ENCODE measurements at places on chromosomes 2 and 18.

- DNase-seq, result no peak
Observed at GRCh38 chr2:169110916-169111315, 41.6 kb downstream of the DHRS9 start.

- no peak for DNase-seq
Observed at GRCh38 chr2:88561646-88562388, 65.4 kb downstream of the EIF2AK3 start.

DNA sequence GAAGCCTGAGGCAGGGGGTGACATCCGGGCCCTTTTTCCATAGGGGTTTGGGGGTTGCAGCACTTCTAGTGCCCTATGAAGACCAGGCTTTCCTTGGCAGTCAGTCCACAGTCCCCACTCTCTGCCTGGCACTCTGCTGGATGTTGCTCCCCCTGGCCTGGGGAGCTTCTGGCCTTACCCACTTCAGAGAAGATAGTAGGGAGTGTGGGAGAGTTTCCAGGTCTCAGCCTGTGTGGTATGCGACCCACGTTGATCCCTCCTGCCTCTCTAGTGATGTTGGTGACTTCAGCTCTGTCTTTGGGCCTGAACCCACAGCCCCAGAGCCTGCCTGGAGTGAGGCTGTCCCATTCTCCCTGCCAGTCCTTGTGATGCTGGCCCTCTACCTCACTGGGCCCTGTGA, 105.6 kb downstream of the STPG4 start:
- no peak for DNase-seq

- peak; percentile 53 for DNase-seq
Observed at GRCh38 chr18:68623342-68623741, 91.6 kb downstream of the TMX3 start.

GRCh38 chr2:158967731-158968395, 577 bp upstream of the TANC1 start:
- DNase-seq, result no peak

DNA sequence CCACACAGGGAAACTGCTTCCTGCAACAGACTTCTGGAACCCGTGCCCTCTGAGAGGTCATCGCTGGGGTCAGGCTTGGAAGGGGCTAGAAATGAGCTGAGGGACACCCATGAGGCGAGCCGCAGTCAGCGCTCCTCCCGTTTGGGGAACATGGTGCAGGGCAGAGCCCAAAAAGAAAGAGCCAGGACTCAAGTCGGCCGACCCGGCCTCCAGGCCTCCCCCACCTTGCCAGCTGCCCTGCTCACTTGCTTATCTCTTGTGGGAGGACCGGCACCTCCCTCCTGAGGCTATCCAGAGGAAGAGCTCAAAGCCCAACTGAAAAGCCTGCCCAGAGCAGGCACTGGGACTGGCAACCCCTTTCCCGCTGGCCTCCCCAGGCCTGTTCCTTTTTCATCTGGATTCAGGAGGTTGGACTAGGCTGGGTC, 43.6 kb downstream of the SCTR start:
- DNase-seq, result no peak

- no peak for DNase-seq
Observed at GRCh38 chr2:228916416-228917090, 354.5 kb downstream of the PID1 start.

GRCh38 chr2:234335661-234336228, 161.1 kb downstream of the ARL4C start:
- DNase-seq, result peak; percentile 79

DNA sequence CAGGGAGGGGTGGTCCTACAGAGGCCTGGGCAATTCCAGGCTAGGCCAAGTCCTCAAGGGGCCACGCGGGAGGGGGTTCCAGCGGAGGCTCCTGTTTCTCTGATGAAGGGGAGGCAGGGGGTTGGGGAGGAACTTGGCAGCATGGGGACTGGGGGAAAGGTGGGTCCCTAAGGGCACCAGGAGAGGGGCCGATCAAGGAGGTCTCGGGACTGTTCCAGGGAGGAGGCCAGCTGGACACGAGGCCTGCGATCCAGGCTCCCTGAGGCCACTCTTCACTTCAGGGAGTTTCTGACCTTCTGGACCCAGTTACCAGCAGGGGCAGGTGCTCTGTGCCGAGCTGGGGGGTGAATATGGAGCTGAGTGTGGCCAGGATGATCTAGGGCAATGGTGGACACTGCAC, 71.5 kb downstream of the ASB1 start:
- no peak for DNase-seq

DNA sequence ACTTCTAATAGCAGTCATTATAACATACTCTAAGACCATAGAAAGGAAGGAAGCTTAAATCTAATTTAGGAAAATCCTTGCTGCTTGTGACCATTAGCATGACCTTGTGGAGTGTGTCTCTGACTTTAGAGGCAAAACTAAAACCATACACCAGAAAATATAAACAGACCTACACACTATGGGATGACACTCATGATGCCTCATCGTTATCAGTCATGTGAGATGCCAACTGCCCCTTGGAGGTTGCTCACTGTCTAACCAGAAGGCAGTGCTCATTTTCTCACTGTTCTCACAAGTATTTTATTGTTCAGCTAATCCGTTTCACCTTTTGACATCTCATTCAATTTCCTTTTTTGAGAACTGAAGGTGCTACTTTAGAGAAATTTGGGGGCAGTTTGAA, 376.9 kb downstream of the RND3 start:
- DNase-seq, result no peak

- no peak for DNase-seq
Observed at GRCh38 chr2:128472789-128473174, 154.1 kb upstream of the HS6ST1 start.

GRCh38 chr2:23697256-23698075, 229.5 kb downstream of the ATAD2B start:
- no peak for DNase-seq

DNA sequence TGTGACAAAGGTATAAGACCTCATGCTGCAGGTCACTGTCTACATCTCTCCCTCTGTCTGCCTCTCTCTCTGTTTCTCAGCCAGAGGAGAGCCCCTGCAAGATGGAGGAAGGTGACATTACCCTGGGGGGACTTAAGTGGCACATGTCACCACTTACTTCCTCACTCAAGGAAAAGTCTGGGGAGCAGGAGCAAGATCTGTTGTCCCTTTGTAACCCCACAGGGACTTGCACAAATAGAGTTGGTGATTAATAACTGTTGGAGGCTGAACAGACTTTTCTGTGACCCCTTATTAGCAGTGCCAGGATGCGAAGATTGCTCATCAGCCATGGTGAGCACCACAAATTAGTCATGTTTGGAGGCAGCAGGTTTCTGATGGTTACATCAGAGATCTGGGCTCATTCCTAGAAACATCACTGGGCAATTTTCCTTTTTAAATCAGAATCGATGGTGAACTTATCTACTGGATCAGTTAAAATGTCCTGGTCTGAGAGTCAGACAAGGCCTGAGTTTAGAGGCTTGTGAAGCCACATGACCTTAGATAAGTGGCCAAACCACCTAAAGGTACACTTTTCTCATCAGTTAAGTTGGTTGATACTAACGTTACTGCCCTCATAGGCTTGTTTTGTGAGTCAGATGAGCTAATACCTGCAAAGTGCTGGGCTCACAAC, 81.2 kb upstream of the LTBP1 start:
- no peak for DNase-seq

DNA sequence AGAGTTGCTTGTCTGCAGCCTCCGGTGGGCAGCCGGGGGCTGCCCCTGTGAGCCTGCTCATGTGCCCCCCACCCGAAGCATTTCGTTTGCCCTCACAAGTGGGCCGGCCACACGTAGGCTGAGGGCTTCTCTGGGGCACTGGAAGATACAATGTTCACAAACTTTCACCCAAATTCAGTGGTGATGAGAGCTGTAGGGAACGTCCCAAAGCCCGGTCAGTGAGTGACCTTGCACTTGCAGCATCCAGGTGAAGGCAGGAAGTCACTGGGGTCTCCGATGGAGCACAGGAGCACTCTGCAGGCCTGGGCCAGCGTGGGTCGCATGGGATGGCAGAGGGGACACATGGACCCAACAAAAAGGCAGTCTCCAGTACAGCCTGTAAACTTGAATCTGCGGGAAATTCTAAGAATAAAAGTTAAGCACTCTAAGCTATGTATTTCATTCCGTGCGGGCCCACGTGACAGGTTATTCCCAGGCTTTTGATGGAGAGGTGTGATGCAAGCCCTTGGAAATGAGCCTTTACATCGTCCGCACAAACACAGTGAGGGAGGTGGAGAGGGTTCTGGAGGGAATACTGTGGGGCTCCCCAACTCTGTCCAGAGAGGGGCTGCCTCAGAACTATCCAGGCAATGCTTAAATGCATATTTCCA, 42.5 kb downstream of the CNGA3 start:
- no peak for DNase-seq

- DNase-seq, result peak; percentile 86
Observed at GRCh38 chr18:26547646-26548414, 523 bp downstream of the KCTD1 start.

DNA sequence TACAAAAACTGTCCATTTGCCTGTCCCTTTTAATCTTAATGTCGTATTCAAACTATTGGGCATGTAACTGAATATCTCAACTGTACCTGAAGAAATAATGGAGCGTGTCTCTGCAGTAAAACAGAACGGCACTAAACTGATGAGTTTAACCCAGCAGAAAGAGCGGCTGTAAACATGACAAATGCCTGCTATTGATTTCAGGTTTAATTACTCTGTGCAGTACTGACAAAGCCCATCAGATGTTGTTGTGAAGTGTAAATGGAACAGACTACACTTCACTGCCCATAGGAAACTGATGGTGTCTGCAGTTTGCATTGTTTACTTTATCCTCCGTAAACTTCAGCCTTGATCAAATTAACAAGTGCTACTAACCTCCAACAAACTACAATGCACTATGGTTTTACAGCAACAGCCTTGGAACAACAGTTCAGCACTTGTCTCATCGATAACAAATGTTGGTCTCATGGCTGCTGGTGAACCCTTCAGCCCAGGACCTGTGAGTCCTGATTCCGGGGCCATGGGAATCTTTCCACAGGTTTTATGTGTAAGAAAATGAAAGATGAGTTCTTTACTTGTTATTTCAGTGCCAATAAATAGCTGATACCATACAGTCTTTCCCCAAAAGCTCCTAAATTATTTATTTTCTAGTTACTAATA, 316.5 kb downstream of the CCDC178 start:
- no peak for DNase-seq

Data from hindlimb muscle (tissue), 1 donor.